Left ventricle myocardium superior (tissue), 1 donor: ENCODE measurements at places on chromosomes 1 and 21. TPM values are rescaled to one million over a fixed set of nuclear protein-coding genes. Genes with fewer than 3 reads are reported as not detected.

The RHD gene
- total RNA-seq: not detected

The GBP3 gene
- total RNA-seq: 7.4 TPM

GRCh38 chr1:39484564-39484963 is 6.9 kb upstream of the BMP8A start:
- no peak for DNase-seq

DNA sequence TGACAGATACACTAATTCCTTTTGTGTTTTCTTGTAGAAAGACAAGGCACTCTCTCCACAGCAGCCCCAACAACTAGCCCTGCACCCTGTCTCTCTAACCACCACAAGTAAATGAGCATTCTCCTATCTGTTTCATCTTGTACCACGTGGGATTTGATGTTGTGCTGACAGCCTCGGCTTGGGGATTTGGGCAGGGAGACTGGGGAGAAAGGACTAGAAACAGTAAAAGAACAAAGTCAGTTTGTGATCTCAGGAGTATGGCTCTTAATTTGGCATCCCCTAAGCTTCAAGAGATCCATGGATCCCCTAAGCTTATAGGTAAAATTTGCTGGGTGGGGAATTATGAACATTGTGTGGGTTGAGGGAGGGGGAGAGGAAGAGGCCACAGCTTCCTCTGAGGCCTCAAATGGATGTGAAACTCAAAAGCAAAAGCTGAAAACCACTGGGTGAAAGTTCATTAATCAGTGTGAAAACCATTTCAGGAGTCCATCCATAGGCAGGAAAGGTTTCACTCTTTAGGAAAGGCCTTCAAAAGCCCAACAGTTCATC is 3.1 kb downstream of the C1orf162 start:
- DNase-seq: no peak

DNA sequence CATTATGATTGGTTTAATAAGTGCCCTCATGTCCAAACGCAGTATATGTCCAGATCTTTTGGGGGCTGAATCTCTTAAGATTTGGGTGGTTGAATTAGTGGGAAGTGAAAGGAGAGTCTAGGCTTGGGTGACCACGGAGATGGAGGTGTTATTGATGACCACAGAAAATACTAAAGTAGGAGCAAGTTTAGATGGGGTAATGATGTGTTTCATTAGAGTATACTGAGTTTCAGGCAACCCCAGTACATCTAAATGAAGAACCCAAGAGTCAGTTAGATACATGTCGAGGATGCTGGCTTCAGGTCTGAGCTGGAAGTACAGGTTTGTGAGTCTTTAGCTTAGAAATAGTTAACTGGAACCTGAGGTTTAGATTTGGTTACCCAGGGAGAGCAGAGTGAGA is 6.5 kb upstream of the ZZZ3 start:
- DNase-seq: no peak

The OR10Z1 gene
- not detected for total RNA-seq

- DNase-seq: no peak
Measured at GRCh38 chr1:37502104-37502503, 12.5 kb downstream of the MEAF6 start.

GRCh38 chr1:119885903-119886783 is 10.2 kb downstream of the ADAM30 start:
- DNase-seq: peak; percentile 70

The TMEM201 gene
- 20.8 TPM for total RNA-seq

DNA sequence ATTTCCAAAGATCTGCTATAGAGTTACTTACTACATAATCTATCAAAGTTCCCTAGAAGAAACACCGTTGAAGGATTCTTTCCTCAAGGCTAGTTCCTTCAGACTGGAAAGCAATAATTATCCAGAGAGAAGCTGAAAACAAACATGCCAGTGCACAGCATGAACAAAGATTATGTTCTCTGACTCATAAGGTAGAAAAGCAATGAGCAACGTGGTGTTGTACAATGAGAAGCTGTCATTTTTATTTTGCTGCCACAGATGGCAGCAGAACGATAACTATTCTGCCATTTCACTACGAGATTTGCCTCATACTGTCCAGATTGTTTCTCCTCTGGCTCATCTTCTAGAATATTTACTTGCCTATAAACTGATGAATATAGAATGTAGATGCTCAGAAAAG is 10.7 kb downstream of the EXTL2 start:
- no peak for DNase-seq

- peak; percentile 93 for DNase-seq
Measured at GRCh38 chr1:33367485-33368405, 46.8 kb upstream of the A3GALT2 start.

- DNase-seq: no peak
Measured at GRCh38 chr1:13735168-13735930, 35.4 kb downstream of the PRDM2 start.

The PLA2G2D gene
- not detected for total RNA-seq

- DNase-seq: no peak
Measured at GRCh38 chr1:155833665-155834295, 23.2 kb downstream of the GON4L start.

DNA sequence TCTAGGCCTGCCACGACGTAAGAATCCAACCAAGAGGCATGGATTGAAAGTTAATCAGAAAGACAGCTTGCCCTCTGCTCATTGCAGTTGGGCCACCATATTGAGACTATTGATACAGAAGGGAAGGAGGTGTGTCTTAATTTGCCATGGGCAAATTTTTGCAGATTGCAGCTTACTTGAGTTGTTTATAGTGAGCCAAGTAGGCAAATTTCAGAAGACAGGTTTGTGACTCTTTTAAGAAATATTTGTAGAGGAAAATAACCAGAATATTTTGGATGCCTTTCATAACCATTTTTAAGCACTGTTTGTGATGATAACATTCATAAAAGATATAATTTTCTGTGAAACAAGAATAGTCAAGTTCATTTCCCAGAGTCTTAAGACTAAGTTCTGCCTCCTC is 74.1 kb downstream of the PRDM2 start:
- no peak for DNase-seq

The PTGS2 gene
- total RNA-seq: 0.77 TPM

- no peak for DNase-seq
Measured at GRCh38 chr1:70084314-70084915, 121.0 kb downstream of the LRRC40 start.

The GFI1 gene
- 0.30 TPM for total RNA-seq

The SPATA46 gene
- total RNA-seq: not detected
